ENCODE measurements at places on chromosomes 16 and 17.

GRCh38 chr16:27795992-27796614 is 246.2 kb downstream of the KATNIP start:
- peak; percentile 37 for DNase-seq

DNA sequence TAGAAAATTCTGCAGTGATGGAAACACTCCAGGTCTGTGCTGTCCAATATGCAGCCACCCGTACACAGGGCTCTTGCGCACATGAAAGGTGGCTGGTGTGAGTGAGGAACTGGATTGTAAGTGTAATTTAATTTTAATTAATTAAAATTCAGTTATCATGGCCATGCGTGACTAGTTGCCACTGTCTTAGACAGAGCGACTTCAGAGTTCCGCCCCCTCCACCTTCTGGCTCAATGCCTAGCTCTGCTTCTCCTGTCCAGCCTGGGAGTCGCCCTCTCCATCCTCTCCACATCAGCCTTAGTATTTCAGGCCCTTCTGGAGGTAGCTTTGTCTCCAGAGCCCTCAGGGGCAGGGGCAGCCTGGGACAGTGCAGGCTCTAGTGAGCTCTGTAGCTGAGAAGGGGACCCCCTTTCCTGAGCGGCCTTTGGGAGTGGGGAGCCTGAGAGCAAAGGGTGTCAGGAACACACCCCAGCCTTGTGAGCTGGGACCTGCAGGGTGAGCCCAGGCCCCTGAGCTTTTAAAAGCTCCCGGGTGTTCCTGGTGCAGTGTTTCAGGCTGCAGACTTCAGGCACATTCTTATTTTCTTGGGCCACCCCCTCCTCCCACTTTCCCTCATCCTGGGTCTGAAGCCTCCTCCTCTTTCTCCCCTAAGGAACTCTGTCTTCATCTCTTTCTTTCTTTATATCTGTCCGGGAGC is 99.4 kb downstream of the IRF8 start:
- no peak for DNase-seq

- no peak for DNase-seq
Observed at GRCh38 chr16:54493594-54493993, 207.0 kb upstream of the IRX3 start.

GRCh38 chr17:74856112-74856511 is 3.6 kb downstream of the GRIN2C start:
- no peak for DNase-seq

DNA sequence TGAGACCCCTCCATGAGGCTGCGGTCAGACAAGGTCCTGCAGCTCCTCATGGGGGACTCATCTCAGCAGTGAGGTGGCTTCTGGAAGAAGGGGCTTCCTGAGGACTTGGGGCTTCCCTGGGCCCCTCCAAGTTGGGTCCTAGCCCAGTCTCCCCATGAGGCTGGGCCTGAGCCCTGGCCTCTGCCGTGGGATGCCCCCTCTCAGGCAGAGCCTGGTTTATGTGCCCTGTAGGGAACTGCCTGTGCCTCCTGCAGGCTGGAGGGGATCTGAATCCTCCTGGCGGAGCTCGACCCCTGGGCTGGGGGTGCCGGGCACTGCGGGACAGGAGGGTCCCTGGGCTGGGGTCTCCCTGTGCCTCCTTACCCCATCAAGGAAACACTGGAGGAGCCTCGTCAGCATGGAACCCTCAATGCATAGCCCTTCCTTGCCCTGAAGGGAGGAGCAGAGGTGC is 45.8 kb downstream of the TNFRSF13B start:
- DNase-seq = no peak

GRCh38 chr16:76683051-76683450 is 405.9 kb downstream of the CNTNAP4 start:
- DNase-seq = no peak

- peak; percentile 77 for DNase-seq
Observed at GRCh38 chr17:29131814-29132682, 48.1 kb downstream of the MYO18A start.

GRCh38 chr17:55545806-55546205 is 34.6 kb upstream of the SMIM36 start:
- DNase-seq = no peak

- DNase-seq = peak; percentile 4
Observed at GRCh38 chr17:40846515-40847144, 20.4 kb downstream of the KRT12 start.

- DNase-seq = no peak
Observed at GRCh38 chr16:23784811-23785447, 30.1 kb downstream of the CHP2 start.

DNA sequence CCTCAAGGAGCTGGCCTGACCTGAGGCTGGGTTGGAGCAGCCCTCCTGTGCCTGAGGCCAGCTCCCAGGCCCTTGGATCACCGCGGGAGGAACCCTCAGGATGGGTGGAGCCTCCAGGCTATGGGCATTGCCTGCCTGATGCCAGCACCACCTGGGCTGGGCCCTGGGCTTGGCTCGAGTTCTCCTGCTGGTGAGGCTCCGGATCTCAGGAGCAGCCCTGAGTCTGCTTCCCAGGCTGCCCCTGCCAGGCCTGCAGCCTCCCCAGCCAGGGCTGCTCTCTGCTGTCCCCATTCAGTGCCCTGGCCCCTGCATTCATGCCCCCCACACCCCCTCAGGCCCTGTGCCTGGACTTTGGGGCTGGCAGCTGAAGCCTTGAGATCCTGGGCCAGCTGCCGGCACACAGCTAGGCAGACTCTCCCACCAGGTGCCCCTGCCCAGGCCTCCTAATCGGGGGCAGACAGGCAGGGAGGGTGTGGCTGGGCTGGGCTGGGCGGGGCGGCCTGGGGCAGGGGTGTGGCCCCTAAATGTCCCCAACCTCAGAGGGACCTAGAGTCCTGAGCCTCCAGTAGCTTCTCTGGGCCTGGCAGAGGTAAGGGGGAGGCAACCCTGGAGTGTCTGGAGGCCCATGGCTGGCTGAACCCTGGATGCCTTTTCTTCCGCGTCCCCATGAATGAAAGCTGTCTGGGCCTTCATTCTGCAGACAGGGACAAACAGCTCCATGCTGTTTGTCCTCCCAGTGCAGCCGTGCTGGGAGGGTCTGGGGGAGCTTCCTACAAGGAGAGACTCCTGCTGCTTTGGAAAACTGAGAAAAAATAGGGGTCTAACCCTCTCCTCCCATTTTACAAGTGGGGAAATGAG is 1.1 kb upstream of the PIGQ start:
- DNase-seq = no peak

DNA sequence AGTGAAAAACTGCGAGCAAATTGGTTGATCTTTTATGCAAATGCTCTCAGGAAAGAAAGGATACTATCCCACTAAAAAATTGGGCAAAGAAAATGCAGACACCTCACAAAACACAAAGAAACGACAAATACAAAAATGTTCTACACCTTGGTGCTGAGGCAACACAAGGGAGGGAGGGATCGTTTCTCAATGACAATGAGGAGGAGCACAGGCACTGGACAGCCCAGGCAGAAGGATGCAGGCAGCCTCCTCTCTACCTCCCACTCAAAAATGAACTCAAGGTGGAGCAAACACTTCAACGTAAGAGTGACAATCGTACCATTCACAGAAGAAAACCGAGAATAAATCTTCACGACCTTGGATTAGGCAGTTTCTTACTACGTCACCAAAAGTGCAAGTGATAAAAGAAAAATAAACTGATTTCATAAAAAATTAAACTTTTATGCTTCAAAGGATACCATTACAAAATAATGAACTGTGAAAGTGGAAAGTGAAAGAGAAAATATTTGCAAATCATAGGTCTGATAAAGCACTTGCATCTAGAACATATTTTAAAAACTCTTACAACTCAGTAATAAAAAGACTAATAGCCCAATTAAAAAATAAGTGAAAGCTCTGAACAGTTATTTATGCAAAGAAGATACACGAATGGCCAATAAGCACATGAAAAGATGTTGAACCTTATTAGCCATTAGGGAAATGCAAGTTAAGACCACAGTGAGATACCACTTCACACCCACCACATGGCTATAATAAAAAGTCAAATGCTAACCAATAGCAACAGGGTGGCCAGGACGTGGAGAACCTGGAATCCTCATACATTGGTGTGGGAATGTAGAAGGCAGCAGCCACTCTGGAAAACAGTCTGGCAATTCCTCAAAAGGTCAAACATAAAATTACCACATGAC is 80.8 kb upstream of the TRAP1 start:
- no peak for DNase-seq

DNA sequence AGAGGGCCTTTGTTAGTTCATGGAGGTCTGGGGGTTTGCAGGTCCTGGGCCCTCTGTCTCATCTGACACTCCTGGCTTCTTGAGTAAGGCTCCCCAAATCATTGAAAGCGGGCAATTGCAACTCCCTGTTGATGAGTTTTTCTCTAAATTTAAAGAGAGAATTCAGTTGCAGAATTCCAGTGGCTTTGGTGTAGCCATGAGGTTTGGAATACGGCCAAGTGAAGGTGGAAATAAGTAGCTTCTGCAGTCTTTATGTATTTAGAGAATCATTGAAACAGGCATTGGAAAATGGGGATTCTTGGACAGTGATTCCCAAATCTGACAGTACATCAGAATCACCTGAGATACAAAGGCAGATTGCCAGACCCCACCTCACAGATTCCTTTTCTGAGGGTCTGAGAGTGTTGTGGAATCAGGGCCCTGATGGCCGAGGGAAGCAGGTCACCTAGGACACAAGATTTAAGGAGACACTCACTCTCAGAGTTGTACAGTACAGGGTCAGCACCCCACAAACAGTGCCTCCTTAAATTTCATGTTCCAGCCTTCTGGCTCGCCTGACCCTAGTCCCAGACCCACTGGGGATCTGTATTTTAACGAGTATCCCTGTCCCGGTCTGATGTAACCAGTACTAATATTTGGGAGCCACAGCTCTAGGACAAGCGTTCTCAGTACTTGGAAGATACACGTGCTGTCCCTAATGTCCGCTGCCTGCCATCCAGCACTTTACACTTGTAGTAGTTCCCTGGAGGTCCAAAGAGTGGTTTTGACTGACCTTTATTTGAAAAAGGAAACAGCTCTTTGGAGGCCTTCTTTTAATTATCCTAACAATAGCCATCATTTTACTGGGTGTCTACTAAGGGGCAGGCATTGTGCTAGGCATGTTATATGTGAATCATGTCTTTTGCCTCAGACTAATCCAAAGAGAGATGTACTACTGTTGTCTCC is 37.8 kb downstream of the YPEL2 start:
- DNase-seq = peak; percentile 61

GRCh38 chr17:71759422-71760060 is 361.3 kb upstream of the SOX9 start:
- DNase-seq = peak; percentile 6

DNA sequence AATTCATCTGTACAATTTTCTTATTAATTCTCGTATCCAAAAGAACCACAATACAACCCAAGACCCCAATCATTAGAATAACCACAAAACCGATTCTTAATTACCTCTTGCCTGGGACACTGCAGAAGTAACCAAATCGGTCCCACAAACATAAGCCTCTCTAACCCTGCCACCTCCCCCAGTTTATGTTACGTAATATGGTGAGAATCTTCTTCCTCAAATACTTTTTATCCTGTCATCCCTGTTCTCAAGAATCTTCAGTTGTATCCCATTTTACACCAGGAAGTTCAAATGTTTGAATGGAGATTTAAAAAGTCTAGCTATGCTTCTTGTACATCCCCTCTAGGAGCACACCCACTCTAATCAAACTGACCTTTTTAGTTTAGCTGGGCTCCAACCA is 269.3 kb upstream of the TBX2 start:
- DNase-seq = no peak

- DNase-seq = no peak
Observed at GRCh38 chr17:7582396-7583252, 1.0 kb upstream of the MPDU1 start.

DNA sequence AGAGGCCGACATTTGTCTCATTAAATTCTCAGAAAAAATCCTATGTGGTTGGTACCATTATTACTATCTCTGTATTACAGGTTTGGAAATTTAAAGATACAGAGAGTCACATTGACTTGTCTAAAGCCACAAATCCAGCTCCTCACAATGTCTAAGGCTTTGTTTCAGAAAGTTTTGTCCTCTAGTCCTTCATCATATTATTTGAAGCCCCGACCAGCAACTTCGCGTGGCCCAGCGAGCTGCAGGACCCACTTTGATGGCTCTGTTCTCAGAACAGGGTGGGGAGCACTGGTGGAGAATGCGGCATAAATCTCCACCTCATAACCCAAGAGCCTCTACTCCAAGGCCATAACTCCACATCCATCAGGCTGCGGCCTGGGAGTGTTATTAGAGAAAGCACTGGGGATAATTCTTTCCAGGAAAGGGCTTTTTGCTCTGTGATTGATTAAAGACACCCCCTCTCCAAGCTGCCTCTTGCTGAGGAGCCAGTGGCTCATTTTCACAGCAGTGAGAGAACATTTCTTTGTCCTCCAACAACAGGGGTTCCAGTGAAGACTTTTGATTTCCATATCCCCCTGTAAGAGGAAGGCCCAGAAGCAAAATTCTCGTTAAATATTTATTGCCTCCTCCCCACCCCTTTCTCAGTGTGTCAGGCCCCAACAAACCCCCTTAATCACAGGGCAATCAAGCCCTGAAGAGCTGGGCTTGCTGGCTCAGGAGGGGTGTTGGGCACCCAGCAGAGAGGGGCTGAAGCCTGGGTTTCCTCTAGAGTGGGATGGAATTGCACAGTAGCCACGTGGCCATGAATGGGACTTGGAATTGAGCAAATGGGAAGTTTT is 113.7 kb upstream of the CDH11 start:
- no peak for DNase-seq

- DNase-seq = peak; percentile 47
Observed at GRCh38 chr17:8685381-8685780, 54.9 kb upstream of the MYH10 start.

GRCh38 chr16:48256579-48257177 is 9.3 kb upstream of the ABCC11 start:
- no peak for DNase-seq

GRCh38 chr17:65542610-65543009 is 18.8 kb downstream of the AXIN2 start:
- DNase-seq = no peak

DNA sequence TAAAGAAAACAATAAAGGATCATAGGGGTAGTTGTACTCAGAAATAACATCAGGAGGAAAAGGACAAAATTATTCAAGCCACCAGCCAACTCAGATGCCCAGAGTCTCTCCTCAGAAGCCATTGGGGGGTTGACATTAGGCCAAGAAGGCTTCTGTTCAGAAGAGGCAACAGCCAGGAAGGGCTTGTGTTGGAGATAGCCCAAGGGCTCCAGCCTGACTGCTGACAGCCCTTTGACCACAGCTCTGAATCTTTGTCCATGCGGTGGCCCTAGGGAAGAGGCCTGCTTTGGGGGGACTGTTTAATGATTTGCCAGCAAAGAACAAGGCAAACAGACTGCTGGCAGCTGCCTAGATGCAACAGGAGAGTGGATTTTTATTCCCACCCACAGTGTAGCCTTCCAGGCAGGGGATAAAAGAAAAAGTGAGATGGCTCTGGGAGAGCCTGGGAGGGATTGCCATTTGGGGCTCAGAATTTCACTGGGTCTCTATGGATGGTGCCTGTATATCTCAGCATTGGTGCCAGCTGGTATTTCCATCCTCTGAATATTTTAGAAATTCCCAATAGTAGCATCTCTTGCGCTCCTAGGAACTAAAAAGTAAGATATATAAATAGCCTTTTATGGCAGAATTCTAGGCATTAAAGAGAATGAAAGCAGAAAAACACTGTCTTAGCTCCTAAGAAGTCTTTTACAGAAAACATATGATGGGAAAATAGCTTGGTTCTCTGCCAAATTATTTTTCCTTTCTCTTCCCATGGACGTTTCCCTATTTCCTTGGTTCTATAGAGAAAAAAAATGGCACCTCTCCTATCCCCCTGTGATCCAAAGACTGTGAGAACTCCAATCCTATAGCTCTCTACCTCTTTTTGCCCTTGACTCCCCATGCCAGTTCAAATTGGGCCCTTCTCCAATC is 29.4 kb upstream of the SUPT4H1 start:
- DNase-seq = no peak

GRCh38 chr16:24130494-24131085 is 125.5 kb upstream of the CACNG3 start:
- no peak for DNase-seq

GRCh38 chr17:46972346-46972745 is 6.7 kb downstream of the RPRML start:
- DNase-seq = no peak
